LNCaP clone FGC (cell line): ENCODE measurements at places on chromosomes 7 and 10.

DNA sequence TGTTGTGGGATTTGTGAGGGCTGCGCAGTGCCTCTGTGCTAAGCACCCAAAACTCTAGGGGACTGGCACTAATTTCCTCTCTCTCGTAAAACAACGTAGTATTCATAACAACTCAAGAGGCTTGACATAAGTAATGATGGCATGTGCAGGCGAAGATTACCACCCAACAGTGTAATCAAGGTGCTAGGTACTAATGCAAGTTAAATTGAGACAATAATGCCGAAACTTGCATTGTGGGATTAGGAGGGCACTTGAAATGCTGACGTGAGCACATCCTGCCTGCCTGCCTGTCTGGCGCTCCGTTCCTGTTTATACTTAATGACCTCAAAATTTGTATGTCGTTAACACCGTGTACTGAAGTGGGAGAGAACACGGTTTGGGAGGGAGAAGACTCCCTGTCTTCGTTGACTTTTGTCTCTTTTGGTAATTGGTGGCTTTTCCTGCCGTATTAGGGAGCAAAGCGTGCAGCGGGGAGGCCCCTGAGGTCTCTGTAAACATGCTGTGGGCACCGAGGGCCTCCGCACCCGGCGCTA is 139.0 kb downstream of the MGMT start:
- DNase-seq = no peak

- DNase-seq = no peak
These were observed 112.0 kb downstream of the NEURL1 start for GRCh38 chr10:103605359-103606096.

DNA sequence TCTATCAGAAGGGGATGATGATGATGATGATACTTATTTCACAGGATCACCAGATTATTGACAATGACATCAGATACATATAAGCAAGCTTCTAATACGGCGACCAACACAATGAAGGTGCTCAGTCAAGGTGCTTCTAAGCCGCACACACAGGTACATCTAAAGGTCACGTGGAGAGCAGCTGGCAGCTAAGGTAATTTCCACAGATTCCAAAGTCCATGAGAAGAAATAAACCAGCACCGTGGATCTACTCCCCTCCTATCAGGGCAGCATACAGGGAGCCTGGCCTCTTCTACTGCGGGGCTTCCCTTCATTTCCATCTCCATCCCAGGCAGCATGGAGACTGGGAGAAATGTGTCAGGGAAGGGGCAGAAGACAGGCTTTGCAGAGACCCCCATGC is 37.5 kb downstream of the DENND11 start:
- no peak for DNase-seq

GRCh38 chr7:116328161-116328560 is 117.8 kb downstream of the TES start:
- no peak for DNase-seq

DNA sequence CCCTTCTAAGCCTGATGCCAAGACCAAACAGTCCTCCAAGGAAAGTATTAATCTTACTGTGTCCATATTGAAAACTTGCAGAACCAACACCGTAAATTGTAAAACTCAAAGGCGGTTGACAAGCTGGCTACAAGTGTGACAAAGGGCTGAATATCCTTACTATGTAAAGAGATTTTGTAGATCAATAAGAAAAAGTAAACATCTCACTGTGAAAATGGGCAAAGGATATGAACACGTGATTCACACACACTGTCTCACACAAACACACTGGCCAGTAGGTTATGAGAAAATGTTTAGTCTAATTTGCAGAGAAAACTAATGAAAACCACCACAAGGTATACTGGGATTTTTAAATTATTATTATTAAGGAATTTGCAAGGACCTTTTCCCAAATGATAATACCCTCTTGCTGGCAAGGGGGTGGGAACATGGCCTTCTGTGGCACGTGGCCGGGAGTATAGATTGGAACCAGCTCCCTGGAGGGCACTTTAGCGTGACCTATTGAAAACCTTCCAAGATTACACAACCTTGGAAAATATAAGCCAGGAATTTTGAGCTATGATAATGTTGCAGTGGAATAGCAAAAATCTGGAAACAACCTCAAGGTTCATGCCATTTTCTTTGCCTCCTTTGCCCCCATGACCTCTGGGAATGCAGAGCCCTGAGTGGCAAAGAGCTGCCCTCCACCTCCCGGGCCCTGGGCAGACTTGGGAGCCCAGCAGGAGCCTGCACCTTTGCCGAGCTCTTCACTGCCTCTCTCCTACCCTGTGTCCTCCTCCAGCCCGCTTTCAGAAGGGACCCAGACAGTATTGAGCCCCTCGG is 26.2 kb upstream of the SLC29A3 start:
- no peak for DNase-seq

- no peak for DNase-seq
These were observed 274.7 kb upstream of the HGF start for GRCh38 chr7:82044497-82045080.

DNA sequence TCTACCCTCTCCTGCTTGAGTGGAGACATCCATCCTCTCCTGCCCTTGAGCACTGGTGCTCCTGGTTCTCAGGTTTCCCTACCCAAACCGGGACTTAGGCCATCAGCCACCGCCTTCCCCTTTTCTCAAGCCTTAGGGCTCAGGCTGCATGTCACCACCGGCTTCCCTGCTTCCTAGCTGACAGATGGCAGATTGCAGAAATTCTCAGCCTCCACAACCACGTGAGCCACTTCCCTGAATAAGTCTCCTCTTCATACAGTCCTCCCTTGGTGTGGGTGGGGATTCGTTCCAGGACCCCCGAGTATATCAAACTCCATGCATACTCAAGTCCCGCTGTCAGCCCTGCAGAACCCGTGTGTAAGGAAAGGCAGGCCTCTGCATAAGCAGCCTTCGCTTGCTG is 203.5 kb upstream of the ZNF32 start:
- no peak for DNase-seq

DNA sequence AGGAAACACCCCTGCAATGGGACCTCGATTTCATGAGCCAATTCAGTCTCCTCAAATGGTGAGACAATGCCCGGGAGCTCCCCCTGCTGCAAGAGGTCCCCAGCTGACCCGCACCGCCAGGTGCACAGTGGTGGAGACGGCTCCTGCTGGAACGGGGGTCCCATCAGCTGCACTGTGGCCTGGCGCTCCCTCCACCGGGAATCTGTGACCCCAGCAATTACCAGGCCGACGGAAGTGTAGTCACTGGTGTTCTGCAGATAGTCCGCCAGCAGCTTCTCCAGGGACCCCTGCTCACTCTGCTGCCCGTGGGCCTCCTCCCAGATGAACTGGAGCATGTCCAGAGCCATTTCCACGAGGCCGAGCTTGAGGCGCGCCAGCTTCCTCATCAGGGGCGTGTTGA is 64.9 kb upstream of the NKX6-2 start:
- no peak for DNase-seq

DNA sequence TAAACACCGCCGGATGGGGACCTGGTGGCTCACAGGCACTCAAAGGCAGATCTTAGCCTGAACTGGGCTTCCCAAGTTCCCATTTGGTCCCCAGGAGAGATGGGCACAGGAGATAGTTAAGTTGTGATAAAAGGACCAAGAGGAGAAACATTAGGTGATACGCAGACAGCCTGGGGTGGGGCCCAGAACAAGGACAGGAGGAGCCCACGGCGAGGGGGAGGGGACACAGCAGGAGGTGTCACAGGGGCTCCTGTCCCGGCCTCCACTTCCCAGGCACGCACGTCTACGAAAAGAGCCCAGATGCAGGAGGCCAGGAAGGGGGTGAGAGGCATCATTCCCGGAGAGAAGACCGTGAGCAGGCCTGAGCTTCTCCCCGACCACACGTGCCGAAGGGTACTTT is 16.3 kb upstream of the DNAAF5 start:
- DNase-seq = no peak

GRCh38 chr7:86961686-86962085 is 97.8 kb downstream of the ELAPOR2 start:
- DNase-seq = no peak

DNA sequence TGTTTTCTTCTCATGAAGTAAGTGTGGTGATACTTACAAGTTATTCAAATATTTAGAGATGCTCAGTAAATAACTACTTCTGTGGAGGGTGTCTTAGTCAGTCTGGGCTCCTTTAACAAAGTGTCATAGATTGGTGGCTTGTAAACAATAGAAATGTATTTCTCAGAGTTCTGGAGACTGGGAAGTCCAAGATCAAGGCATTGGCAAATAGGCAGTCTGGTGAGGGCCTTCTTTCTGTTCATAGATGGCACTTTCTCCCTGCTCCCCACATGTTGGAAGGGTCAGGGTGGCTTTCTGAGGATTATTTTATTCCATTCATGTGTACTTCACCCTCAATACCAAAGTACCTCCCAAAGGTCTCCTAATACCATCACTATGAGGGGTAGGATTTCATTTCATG is 18.4 kb downstream of the RPA3 start:
- no peak for DNase-seq

- no peak for DNase-seq
These were observed 168.3 kb downstream of the MYOF start for GRCh38 chr10:93313798-93314197.
